Right hindlimb (tissue), 1 donor: ENCODE measurements at places on chromosomes 2 and 18.

GRCh38 chr2:238231251-238231793 lies 8.5 kb downstream of the HES6 start:
- DNase-seq: peak; percentile 80

GRCh38 chr2:238369591-238370040 lies 49.3 kb downstream of the TRAF3IP1 start:
- DNase-seq: peak; percentile 35

GRCh38 chr2:195304310-195304709 lies 352.7 kb upstream of the SLC39A10 start:
- DNase-seq: no peak

DNA sequence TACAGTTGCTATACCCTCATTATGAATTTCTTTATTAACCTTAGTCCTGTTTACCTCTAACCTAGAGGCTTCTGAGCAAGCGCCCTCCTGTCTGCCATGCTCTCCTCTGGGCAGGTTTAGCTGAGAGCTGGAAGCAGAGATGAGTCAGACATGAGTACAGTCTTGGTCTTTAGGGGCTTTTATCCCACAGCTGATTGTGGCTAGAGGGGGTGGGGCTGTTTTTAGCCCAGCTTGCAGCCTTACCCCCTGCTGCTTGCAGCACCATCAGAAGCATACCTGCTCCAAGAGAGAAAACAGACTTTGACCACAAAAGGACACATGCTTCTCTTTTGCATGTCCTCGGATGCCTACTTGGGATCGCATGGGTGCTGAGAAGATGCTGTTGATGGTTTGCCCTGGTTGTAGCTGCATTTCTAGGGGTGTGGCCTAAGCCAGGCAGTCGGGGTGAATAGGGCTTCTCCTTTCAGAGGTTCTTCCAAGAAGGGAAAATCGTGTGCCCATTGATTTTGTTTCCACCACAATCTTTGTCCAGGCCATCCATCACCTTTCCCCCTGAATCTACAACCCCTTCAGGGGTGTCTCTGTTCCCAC lies 115.0 kb upstream of the LGALSL start:
- DNase-seq: no peak

GRCh38 chr2:124027182-124027581 lies 2.1 kb downstream of the CNTNAP5 start:
- DNase-seq: no peak

DNA sequence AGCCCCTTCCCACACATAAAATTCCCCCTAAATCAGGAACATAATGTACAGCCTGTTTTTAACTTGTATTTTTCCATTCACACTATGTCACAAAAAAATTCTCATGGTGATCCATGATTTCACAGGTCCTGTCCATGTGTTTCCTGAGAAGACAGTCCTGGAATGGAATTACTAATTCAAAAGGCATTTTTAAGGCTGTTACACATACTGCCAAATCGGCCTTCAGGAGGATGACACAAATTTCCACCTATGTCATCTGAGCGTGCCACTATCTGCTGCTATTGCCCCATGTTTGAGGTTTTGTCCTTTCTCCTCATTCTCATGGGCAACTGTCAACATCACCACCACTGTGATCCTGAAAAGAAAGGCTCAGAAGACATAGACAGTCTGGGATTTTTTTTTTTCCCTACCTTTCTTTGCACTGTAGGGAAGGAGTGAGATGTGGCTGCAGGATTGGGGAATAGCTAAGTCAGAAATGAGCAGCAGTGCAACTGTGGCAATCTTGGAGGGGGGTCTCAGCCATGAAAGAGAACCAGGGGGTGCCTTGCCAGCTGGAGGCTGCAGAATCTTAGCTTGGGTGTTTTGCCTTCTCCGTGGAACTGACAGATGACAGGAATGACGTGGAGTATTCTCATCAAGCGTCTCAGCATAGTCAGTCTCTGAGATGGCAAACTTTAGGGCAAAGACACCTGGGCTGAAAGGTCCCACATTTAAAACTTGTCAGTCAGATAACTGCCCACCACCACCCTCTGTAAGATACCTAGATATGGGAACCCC lies 73.4 kb downstream of the MARCHF4 start:
- DNase-seq: no peak

DNA sequence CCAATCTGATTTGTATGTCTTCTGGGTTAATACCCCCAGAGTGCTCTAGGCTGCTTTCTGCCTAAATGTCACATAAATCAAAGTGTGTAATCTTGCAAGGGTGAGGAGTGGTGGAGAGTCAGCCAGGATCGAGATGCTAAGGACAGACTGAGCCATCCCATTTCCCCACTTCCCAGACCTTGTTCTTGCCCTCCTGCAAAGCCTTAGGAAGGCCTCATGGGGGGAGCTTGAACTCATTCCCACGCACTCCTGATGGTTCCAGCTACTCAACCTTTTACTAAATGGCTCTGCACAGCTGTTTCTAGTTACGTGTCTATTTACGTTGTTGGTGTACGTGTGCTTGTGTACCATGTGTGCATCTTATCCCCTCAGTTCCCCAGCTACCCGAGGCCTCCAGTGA lies 423.6 kb upstream of the TNP1 start:
- peak; percentile 64 for DNase-seq

DNA sequence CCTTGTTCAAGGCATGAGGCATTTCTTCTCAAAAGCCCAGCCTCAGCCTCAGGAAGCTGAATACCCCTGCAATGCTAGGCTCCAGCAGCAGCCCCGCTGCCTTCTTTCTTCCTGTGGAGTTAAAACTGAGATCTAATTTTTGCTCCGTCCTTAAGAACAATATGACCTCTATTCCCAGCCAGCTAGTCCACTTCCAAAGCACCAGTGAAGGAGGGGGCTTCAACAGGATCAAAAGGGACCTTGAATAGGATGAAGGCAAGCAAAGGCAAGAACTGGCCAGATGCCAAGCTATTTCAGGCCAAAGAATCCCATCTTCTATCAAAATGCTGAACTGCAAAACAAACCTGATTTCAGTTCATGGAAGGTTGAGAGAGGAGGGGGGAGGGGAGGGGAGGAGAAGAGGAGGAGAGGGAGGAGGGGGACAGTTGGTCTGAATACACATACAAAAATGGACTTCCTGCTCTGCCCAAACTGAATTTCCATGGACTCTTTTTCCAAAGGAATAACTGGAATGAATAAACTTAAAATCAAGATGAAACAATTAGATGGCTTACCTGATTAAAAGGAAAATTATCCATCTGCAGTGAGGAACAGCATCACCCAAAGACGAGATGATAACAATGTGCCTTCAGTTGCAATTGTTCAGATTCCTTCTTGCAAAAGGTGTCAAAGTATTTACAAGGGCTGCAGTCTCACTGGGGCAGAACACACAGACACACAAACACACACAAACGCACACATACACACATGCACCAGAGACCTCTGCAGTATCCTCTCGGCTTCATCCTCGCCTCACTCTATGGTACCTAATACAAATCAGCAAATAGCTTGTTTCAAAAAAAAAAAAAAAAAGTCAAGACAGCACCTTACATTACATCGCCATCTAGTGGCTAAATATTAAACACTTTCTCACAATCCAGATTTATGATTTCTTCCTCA lies at the start of gene SCN1A:
Gene SCN1A (minus strand): TSS at position 804 of the 939 bp plus-strand sequence. CDS start 54,399 bp downstream, outside the sequence.
- no peak for DNase-seq

DNA sequence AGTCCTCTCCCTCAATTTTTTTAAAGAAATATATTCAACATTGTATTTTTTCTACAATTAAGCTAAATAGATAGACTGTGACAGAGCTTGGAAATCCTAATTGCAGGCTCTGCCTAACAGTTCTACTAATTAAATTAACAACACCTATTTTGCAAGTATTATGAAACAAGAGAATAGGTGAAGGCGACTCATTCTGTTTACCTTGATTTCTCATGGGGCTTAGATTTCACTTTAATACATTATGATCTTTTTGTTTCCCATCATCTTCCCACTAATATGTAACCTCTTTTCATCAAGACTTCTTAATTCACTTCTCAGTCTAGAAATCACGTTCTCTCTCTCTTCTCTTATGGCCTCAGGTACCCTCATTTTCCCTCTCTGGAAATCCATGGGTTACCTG lies 42.7 kb upstream of the TANK start:
- DNase-seq: no peak

GRCh38 chr2:113284476-113284875 lies 5.8 kb upstream of the PAX8 start:
- DNase-seq: no peak

- DNase-seq: no peak
Measured at GRCh38 chr2:27773959-27774358, 2.4 kb downstream of the MRPL33 start.

DNA sequence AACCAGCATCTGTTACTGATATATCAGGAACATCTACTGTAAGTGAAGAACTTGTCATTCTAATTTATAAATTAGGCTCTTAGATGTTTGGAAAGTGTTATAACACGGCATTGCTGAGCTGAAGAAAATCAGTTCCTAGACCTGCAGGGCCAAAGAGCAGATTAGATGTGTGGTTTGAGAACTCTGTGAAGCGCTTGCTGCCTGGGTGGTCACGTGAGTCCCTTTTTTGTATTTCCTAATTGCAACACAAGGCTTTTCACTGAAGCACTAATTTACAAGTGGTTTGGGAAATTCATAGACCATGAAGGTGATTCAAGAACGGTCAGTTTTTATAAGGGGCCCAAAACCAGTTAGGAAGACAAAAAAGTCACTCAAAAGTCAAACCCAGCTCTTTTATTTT lies 106.9 kb upstream of the SP3 start:
- no peak for DNase-seq

- DNase-seq: no peak
Measured at GRCh38 chr2:133503323-133503722, 64.9 kb downstream of the NCKAP5 start.

- no peak for DNase-seq
Measured at GRCh38 chr2:95071856-95072255, 46.3 kb downstream of the MAL start.

DNA sequence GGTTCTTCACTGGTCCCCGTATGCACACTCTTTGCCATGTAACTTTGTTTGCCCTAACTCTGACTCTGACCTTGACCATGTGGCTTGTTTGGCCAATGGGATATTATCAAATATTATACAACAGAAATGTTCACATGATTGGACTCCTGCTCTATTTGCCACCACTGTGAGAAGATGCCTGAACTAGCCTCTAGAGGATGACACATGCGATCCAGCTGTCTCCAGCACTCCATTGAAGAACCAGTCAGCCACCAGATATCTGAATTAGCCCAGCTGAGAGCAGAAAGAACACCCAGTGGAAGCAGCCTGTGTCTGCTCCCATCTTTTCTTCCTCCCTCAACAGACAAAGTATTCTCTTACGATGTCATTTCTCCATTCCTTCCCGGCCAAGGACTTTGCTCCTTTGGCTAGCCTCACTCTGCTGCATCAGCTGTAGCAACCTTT lies 412.1 kb downstream of the IRS1 start:
- DNase-seq: no peak

- DNase-seq: no peak
Measured at GRCh38 chr2:80068038-80068731, 236.4 kb downstream of the LRRTM1 start.

- DNase-seq: no peak
Measured at GRCh38 chr2:51693640-51694039, 661.7 kb upstream of the NRXN1 start.

DNA sequence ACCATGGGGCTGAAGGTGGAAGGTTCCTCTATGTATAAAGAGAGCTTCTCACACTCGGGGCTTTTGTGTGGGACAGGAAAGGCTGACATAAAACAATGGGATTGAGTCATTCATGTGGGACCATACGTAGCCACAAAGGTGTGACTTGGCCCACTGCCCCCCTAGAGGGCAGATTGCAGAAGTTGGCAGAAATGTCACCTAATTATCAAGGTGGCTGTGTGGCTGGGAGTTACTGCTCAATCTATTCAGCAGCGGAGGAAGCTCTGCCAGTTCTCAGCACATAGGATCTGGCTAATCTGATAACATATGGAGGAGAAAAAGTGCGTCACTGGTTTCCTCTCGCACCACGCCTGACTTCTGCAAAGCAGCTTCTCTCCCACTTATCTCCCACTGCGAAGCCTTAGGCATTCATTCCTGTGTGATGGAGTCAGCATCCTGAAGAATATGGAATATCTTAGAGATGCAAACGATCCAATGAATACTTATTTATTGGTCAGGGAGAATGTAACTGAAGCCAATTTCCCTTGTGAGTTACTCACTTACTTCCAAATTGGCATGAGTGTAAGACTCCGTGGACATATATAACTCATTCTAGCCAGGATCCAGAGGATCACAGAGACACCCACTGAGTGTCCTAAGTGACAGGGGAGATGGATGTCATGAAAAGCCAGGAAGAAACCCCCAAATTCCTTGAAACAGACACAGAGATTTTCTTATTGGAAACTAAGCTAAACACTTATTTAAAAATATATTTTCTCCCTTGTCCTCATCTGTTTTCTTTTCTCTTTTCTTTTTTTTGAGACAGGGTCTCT lies 344.8 kb downstream of the TGIF1 start:
- DNase-seq: no peak

GRCh38 chr2:208798698-208799097 lies 392.1 kb downstream of the PTH2R start:
- no peak for DNase-seq

GRCh38 chr2:232628466-232629128 lies 4.8 kb upstream of the EFHD1 start:
- DNase-seq: peak; percentile 62

GRCh38 chr2:146820672-146821071 lies 1024.2 kb upstream of the ACVR2A start:
- DNase-seq: no peak

GRCh38 chr2:21422050-21422449 lies 298.3 kb downstream of the TDRD15 start:
- DNase-seq: no peak

DNA sequence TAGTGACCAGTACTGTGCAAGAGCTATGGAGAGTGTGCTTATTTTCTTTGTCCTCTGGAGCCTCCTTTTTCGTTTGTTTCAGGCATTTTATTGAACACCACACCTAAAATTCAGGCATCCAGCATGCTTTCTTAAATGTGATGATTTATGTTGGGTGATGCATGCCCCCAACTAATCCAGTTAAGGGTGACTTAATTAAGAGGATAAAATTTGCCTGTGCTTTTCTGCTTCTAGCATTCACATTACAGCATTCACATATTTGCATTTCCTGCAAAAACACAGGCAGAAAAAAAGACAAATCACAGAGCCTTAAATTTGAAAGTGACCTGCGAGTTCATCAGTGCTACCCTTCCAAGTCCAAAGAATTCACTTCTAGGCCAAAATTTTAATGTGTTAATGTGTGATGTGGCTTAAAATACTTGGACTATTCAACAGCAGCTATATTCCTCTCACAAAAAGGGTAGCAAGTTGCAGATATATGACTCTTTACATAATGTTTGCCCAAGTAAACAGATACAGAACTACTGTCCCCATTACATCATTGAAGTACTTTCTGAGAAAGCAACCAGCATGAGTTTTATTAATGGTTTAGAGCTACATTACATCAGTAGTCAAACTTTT lies 286.5 kb downstream of the THSD7B start:
- no peak for DNase-seq

- DNase-seq: no peak
Measured at GRCh38 chr18:47251289-47252120, at the start of gene SKOR2. Gene SKOR2, minus strand, starts transcription at chr18:47251660. Its CDS starts 2,477 bp downstream, at chr18:47249183.

GRCh38 chr2:144320491-144320890 lies 199.4 kb downstream of the ZEB2 start:
- no peak for DNase-seq
